ENCODE measurements at places on chromosomes 7 and 10. TPM values are rescaled to one million over a fixed set of nuclear protein-coding genes. Genes with fewer than 3 reads are reported as not detected.

- peaks cover 2% of the 10 kb centered on the region for H3K27me3 ChIP-seq
- H3K36me3 ChIP-seq: no peaks in the 10 kb centered on the region
- no peak overlapping the region for H3K27ac ChIP-seq
- DNase-seq: no peak
These were observed 117.9 kb downstream of the TEX36 start for GRCh38 chr10:125565046-125565445.

GRCh38 chr10:49161411-49161997 is 26.7 kb downstream of the TMEM273 start:
- no peak overlapping the region for H3K27ac ChIP-seq
- DNase-seq: no peak
- H3K27me3 ChIP-seq: peaks cover 8% of the 10 kb centered on the region
- H3K4me1 ChIP-seq: peaks cover 33% of the 10 kb centered on the region
- H3K4me3 ChIP-seq: no peak overlapping the region

DNA sequence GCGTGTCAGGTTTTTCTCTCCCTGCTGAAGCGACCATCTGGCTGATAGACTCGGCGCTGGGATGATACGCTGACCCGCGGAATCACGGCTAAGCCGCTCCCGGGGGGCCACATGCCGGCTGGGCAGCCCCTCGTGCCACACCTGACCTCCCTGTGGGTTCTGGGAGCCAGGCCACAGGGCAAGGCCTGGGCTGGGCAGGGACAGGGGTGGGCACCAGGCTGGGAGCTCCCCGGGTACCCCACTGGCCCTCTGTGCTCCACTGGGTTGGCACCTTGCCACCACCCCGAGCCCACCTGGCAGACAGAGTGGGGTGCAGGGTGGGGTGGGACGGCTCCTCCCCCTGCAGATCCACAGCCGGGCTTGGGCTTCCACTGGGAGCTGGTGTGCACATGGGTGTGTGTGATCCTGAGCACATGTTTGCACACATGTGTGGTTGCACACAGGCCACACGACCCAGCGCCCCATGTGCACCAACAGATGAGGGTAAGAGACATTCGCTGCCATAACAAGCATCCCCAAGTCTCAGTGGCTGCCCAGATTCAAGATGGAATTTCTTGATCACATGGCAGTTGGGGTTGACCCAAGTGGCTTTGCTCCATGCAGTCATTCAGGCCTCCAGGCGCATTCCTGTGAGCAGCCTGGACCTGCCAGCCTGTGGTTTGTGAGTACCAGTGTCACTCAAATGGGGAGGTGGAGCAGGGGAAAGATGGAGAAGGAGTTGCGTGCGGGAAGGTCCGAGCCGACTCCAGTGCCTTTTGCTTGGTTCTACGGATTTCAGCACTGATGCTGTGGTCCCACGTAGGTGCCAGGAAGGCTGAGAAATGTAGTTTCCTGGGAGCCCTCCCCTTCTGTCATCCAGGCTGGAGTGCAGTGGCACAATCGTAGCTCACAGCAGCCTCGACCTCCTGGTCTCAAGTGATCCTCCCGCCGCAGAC is 79.7 kb downstream of the UNCX start:
- no peaks in the 10 kb centered on the region for H3K36me3 ChIP-seq
- no peaks in the 10 kb centered on the region for H3K27me3 ChIP-seq
- H3K27ac ChIP-seq: no peak overlapping the region
- H3K4me3 ChIP-seq: no peak overlapping the region
- H3K4me1 ChIP-seq: no peaks in the 10 kb centered on the region
- DNase-seq: no peak

DNA sequence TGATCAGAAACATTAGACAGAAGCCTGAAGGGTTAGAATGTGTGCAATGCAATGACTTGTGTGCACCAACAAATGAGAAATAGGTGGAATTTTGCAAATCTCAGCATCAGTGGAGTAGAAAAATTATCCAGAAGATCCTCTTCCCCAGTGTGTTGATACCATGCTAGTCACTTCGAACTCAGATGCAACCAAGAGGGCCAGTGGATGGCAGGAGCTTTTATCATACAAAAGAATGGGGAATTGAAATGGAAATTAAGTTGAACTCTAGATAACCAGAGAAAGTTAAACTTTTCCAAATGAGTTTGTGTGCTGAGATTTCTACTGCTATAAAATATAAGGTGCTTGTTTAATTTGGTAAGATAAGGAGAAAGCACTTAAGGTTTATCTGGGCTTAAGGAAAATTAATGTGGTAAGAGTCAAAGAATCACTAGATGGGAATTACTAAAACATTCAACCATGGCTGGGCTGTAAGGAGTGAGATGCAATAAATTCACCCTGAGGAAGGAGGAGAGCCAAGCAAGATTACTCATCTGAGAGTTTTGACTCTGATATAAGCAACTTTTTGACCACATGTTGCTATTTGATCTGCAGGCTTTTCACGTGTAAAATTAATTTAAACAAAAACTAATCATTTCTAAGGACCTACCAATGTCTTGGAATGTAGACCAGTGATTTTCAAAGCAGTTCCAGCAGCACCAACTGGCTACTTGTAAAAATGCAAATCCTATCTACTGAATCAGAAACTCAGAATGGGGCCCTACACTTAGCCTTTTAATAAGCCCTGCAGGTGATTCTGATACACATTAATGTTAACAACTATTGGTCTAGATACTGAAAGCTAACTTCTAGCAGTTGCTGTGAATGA is 113.2 kb downstream of the CDC14C start:
- DNase-seq: no peak
- H3K27me3 ChIP-seq: no peaks in the 10 kb centered on the region
- no peaks in the 10 kb centered on the region for H3K36me3 ChIP-seq
- H3K27ac ChIP-seq: no peak overlapping the region

- no peak for DNase-seq
- no peak overlapping the region for H3K4me3 ChIP-seq
- no peak overlapping the region for H3K27ac ChIP-seq
- H3K27me3 ChIP-seq: no peaks in the 10 kb centered on the region
These were observed 131.9 kb downstream of the SDK1 start for GRCh38 chr7:3432911-3433310.

SDK1 gene
- total RNA-seq: 0.03 TPM

- no peaks in the 10 kb centered on the region for H3K27me3 ChIP-seq
- peaks cover 8% of the 10 kb centered on the region for H3K36me3 ChIP-seq
- H3K4me3 ChIP-seq: no peak overlapping the region
- H3K4me1 ChIP-seq: peaks cover 4% of the 10 kb centered on the region
- H3K27ac ChIP-seq: no peak overlapping the region
These were observed 69.1 kb downstream of the SRPK2 start for GRCh38 chr7:105319578-105319977.

DNA sequence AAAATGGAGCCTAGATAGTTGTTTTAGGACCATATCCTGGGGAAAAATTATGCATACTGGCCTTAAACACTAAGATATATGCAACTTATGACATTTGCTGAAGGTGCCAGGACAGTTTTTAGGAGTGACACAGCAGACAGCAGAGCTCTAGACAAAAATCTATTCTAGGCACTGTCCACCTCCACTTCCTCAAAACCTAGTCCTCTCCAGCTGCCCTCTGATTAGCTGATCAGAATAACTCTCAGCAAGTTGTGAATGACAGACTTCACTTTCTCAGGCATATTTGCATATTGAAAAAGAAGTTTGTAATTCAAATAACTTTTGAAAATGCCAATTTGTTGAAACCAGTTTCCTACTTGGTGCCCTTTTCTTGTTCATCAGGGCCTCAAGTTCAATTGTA is 152.3 kb upstream of the STEAP4 start:
- no peaks in the 10 kb centered on the region for H3K27me3 ChIP-seq
- H3K4me3 ChIP-seq: no peak overlapping the region
- no peaks in the 10 kb centered on the region for H3K4me1 ChIP-seq
- DNase-seq: no peak
- H3K27ac ChIP-seq: no peak overlapping the region
- no peaks in the 10 kb centered on the region for H3K36me3 ChIP-seq

PSAP gene
- total RNA-seq: 113 TPM

DNA sequence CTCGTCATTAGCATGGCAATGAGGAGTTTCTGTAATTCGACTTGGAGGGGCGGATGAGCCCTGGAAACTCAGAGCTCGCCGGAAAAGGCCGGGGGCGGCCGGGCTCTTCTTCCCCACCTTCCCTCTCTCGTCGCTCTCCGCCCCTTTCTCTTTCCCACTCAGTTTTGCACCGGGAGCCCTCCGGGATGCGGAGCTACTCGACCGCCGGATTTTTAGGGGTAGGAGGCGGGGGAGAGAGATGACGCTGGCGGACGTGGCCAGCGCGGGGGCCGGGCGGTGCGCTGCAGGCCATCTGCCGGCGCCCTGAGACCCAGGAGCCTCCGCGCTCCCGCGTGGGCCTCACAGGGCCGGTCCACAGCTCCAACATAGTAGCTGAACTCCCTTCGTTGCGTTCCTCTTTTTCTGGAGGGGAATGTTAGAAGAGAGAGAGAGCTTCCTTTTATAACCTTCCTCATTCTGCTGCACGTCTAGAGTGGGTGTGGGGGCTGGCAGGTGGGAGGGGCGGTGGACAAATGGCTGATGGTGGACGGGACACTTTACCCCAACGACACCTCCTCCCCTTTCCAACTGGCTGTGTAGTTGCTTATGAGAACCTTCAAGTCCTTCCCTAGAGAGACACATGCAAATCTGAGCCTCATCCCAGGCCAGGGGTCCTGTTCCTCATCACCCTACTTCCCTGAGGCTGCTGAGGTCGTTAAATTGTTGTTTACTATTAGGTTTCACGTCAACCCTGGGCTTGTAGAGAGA is 1.1 kb upstream of the HOXA1 start:
- H3K36me3 ChIP-seq: peaks cover 4% of the 10 kb centered on the region
- peak overlapping the region; percentile 85 for H3K4me3 ChIP-seq
- DNase-seq: no peak
- H3K27me3 ChIP-seq: peaks cover 78% of the 10 kb centered on the region
- no peak overlapping the region for H3K27ac ChIP-seq

GRCh38 chr10:1507436-1507835 is 229.9 kb downstream of the ADARB2 start:
- H3K27ac ChIP-seq: no peak overlapping the region
- no peak for DNase-seq
- no peaks in the 10 kb centered on the region for H3K4me1 ChIP-seq

- H3K27ac ChIP-seq: no peak overlapping the region
- H3K4me3 ChIP-seq: no peak overlapping the region
- peaks cover 29% of the 10 kb centered on the region for H3K4me1 ChIP-seq
These were observed 87.4 kb upstream of the DDC start for GRCh38 chr7:50652400-50653125.

DNA sequence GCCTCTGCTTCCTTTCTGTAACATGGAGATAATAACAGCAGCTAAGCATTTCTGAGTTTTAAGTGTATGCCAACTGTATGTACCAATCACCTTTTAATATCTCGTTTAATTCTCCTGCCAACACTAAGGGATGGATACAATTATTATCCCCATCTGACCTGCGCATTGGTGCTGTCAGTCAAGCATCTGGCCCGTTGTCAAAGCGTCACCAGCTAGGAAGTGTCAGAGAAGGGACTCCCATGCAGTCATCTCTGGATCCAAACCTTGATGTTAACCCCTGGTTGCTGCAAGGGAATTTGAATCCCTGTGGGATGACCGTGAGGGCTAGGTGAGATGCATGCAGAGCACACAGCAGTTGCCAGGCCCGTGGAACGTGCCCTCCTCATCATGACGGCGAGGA is 506.8 kb downstream of the SDK1 start:
- DNase-seq: no peak
- no peaks in the 10 kb centered on the region for H3K27me3 ChIP-seq
- H3K36me3 ChIP-seq: no peaks in the 10 kb centered on the region
- H3K4me1 ChIP-seq: no peaks in the 10 kb centered on the region
- H3K27ac ChIP-seq: no peak overlapping the region
- no peak overlapping the region for H3K4me3 ChIP-seq

MYO3A gene
- not detected for total RNA-seq

GRCh38 chr10:31112961-31113360 is 81.3 kb upstream of the ZNF438 start:
- H3K27me3 ChIP-seq: peaks cover 3% of the 10 kb centered on the region
- no peak for DNase-seq
- H3K36me3 ChIP-seq: no peaks in the 10 kb centered on the region
- no peak overlapping the region for H3K27ac ChIP-seq
- no peaks in the 10 kb centered on the region for H3K4me1 ChIP-seq

DNA sequence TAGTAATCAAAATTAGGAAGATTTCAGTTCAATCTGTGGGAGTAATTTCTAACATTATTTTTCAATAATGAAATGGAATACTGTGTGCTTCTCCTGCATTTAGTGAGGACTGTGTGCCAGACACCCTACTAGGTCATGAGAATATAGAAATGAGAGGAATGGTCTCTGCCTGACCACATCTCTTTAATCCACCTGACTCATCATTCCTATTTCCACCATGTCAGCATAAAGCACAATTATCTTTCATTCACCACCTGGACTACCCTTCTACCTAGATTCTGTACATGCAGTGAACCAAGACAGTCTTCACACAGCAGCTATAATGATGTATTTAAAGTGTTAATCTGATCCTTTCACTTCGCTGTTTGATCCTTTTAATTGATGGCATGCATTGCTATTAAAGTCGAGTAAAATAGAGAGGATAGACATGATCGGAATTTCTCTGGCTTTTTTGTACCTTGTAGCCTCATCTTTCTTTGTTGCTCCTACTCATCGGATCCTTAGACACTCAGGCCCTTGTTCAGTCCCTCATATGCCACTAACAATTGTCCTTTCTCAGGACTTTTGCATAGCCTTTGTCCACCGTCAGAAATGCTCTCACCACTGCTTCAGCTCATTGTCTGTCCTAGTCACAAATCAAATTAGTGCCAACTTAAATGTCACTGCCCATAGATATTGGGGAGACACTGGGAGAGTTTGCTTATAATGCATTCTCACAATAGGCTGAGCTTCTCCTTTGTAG is 1037.1 kb downstream of the REEP3 start:
- no peak for DNase-seq
- H3K36me3 ChIP-seq: no peaks in the 10 kb centered on the region
- H3K4me1 ChIP-seq: no peaks in the 10 kb centered on the region
- H3K4me3 ChIP-seq: no peak overlapping the region

HEPACAM2 gene
- not detected for total RNA-seq

- no peak for DNase-seq
- peaks cover 56% of the 10 kb centered on the region for H3K4me1 ChIP-seq
These were observed 70.4 kb upstream of the AOAH start for GRCh38 chr7:36794689-36795088.

GRCh38 chr10:61882621-61883370 is 18.7 kb upstream of the ARID5B start:
- H3K36me3 ChIP-seq: no peaks in the 10 kb centered on the region
- no peak overlapping the region for H3K27ac ChIP-seq
- H3K4me1 ChIP-seq: peaks cover 2% of the 10 kb centered on the region

DNA sequence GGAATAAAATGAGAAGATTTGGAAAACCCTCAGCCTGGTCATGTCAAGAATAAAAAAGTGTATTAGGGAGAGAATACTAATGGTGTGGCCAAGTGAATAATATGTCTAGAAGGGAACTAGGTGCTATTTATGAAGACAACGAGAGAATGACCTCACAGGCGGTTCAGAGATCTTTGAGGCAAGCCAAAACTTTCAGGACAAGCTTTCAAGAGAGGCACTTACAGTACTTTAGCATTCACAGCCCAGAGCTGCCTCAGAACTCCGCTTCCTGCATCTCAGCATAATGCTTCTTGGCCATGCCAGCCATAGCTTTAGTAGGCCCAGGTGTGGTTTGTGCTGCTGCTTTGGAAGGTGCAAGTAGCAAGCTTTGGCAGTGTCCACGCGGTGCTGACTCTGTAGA is 37.2 kb upstream of the CCDC7 start:
- no peak for DNase-seq
- H3K36me3 ChIP-seq: no peaks in the 10 kb centered on the region
- H3K4me3 ChIP-seq: no peak overlapping the region
- no peaks in the 10 kb centered on the region for H3K27me3 ChIP-seq
